ENCODE measurements at places on chromosomes 13 and 19.

GRCh38 chr13:51867062-51867461 is 5.3 kb downstream of the CCDC70 start:
- DNase-seq, result no peak

DNA sequence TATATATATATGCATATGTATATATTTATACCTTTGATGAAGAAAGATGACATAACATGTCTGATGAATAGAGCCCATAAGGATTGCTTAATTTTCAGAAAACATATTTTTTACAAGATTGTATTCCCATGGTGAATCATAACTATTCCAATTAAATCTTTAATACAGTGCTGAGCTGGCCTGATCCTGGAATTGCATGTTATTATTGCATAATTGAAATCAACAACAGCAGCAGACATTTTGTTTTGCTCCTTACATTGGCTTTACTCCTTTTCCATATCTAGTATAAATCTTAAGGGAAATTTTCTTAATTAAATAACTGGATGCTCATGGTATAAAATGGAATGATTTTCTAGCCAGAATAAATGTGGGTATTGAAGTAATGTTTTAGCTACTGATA is 22.0 kb downstream of the POSTN start:
- no peak for DNase-seq

GRCh38 chr19:35720163-35720524 is 2.3 kb downstream of the KMT2B start:
- no peak for DNase-seq

DNA sequence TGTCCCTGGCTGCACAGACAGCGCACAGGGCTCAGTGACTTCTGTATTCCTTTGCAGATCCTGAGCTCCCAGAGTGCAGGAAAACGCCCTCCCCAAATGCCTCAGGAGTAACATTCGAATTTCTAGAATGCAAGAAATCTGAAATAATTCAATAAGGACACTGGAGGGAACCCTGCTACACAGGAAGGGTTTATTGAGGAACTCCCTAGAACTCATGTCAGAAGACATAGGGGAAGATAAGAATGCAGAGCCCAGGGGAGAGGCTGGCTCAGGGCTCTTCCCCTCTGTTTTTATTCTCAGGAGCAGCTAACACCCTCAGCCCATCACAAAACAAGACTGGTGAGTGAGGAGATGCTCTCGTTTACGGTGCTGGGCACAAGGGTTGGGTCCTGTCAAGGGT is 6.8 kb downstream of the LILRA1 start:
- DNase-seq, result no peak

DNA sequence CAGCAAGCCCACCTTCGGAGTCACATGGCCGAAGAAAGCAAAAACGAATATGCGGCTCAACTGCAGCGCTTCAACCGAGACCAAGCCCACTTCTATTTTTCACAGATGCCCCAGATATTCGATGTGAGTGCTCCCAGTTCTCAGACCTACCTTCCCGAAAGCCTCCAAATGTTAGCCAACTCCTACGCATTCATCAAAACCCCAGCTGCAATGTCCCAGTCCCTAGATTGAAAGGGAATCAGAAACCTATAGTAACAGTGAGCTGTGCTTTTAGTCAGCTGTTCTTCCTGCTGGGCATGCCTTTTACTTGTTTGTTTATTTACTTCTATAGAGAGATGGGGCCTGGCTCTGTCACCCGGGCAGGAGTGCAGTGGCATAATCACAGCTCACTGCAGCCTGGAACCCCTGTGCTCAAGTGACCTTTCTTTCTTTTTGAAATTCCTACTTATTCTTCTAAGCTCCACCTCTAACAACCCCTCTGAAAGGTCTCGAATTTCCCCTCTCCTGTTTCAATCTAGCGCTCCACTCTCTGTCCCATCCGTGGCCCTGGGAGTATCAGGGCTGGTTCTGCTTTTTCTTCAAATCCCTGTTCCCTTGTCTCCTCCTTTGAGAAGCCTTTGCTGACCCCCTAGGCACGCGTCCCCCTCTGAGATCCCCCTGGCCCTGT is 4.4 kb downstream of the TRIP10 start:
- no peak for DNase-seq

DNA sequence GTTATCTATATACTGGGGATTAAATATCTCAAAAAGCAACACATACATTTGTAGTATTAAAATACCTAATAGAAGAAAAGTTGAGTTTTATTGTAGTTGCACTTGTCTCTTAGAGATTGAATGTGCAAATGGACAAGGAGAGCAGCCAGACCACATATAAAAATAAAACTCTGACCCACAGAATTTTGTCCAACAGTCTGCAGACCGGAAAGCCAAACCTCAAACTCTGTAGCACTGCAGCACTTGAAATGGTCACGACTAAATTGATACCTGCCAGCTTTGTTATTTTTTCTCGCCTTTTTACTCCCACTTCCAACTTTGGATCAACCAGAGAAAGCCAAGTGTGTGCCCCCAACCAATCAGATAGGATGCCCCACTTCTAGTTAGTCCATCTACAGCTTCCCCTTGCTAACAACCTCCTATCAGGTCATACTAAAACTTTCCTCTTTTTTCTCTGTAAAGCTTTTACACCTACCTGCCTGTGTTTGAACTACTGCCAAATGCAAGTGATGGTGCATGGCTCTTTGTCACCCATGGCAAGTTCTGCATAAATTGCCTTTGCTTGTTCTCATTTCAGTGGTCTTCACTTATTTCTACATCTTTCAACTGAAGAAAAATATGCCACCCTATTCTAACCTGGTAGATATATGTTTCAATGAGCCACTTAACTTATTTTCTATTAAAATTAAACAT is 1250.7 kb upstream of the SPRY2 start:
- DNase-seq, result no peak

- no peak for DNase-seq
These were observed 20.2 kb downstream of the AP1M1 start for GRCh38 chr19:16217716-16218451.

- peak; percentile 38 for DNase-seq
These were observed 56.2 kb upstream of the AKAP11 start for GRCh38 chr13:42215578-42216421.

DNA sequence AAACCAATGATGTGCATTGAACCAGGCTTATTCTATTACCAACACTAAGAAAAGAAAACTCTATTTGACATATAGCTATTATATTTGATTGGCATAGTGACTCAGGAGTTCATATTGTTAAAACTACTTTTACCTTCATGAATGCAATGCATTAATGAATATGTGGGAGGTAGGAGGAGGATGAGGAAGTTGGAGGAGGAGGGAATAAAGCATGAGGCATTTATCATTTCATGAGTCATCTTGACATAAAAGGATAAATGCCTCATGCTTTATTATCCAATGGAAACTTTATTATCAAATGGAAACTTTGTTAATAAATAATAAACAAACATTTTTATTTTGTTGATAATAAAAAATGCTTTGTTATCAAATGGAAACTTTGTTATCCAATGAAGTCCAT is 116.5 kb downstream of the SPRY2 start:
- DNase-seq, result no peak

DNA sequence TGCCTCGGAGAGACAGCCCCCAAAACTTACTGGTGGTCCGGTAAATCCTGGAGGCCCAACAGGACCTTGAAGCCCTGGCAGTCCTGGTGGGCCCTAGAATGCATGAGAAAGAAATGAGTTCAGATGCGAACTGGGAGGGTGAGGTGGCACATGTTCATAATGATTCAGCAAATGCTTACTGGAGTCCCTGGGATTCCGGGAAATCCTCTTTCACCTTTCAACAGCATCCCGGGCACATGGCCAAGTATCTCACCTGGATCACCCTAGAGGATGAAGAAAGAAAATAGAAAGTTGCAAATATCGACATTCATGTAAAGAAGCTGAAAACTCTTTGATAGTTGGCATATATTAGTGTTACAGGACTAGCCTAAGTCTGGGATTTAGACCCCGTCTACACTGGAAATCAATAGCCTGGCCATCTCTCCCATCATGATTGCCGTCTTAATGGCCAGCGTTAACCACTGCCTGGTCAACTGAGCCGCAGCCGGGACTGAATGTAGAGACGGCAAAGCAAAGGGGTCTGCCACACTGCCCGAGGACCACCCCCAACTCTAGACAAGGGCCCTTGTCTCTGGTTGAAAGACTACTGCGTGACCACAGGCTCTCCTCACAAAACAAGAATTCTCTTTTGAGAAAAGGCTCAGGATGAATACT is 96.9 kb downstream of the COL4A1 start:
- DNase-seq, result no peak

DNA sequence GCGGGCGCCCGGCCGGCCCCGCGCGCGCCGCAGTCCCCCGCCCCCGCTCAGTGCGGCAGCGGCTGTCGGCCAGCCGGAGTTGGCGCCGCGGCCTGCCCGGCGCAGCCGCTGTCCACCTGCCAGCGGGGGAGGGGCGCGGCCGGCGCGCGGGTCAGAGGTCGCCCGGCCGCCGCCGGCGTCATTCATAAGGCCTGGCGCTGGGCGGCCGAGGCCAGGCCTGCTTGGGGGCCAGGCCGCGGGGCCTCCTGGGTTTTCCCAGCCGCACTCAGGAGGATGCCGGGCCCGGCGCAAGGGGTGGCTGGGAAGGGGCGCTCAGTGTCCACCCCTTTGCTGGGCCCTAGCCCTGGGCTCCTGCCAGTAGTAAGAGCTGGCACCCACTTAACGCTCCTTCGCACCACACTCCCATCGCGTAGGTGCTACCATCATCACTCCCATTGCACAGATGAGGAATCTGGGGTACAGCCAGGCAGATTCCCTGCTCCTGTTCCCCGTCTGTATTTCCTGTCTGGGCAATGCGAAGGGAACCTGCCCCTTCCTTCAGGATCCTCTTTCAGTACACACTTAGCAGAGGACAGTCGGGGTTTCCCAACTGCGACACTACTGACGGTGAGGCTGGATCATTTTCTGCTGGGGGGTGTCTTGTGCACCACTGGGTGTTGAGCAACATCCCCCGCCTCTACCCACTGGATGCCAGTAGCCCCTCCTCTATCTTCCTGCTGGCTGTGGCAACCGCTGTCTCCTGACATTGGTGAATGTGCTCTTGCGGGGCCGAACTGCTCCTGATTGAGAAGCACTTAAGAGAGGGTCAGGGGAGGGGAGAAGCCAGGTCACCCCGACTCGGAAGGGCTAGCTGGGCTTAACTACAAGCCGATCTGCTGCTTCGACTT is 846 bp upstream of the PRKACA start:
- DNase-seq, result no peak

Data from iPS-NIHi11 (cell line).